ENCODE measurements at places on chromosomes 11 and 22.
A peak's percentile ranks its signal among the peaks of the same experiment; 100 is the strongest.

DNA sequence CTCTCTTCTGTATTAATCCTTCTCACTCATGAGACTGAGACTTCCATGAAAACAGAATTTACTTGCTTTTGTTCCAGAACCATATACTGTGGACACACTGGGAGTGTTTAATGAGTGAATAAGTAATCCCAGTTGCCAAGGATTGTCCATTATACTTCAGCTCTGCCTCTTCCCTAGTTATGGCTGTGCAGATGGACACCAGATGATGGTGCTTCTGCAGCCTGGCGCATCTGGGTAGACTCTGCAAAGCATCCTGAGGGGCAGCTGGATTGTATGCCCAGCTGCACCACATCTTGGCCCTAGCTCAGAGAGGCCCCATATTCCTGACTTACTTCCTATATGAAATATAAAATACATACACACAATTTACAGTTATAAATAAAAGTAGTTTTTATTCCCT lies 43.5 kb downstream of the DBX1 start:
- DNase-seq: no peak

DNA sequence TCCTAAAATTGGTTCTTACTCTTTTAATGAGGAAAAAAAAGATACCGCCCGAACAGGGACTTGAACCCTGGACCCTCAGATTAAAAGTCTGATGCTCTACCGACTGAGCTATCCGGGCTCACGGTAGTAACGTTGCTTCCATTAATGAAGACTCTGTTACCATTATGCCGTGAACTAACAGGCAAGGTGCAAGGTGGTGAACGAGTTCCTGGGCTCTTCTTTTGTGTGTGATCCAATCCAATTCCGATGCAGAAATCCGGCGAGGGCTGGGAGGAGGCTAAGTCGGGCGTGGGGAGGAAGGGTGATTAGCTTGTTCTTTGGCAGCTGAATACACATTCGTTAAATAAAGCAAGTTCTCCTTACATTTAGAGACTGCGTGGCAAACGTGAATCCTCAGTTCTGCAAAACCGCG lies 49.0 kb downstream of the OR4D9 start:
- DNase-seq: peak; percentile 75

DNA sequence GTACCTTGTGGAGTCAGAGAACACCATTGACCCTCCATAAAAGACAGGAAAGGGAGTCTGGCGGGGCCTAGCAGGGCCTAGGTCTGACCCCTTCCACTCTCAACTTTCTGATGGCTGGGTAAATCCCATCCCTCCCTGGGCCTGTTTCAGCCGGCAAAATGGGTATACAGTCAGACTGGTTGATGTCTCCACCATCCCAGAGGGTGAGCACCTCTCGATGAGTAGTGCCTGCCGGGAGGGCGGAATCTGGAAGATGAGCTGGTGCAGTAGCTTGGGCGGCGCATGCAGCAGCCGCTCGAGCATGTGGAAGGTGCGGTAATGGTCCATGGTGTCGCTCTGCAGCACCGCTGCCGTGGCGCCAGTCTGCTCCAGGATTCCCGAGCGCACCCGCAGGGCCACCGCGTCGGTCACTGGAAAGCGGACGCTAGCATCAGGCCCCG lies 528 bp downstream of the FIBP start:
- no peak for DNase-seq

- peak; percentile 68 for DNase-seq
Observed at GRCh38 chr11:122523846-122524805, 131.4 kb upstream of the UBASH3B start.

DNA sequence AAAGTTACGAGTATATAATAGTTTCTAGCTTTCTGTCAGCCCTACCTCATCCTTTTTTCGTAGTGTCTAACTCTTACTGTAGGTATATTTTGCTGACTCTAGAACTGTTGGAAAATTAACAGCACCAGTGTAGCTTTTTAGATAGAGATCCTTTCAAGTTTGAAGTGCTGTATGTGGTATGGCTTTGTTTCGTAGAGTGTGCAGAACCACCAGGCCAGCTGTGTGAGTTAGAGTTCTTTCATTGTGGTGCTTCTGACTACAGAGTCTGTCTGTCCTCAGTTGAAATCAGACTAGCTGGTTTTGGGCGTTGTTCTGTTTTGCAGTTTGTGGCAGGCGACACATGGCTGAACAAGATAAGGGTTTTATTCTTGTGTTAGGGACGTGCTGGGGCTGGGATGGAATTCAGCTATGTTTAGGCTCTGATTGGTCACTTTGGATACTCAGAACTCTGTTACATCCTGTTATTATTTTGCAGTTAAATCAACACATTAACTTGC lies 3.2 kb downstream of the ARHGEF12 start:
- DNase-seq: no peak

DNA sequence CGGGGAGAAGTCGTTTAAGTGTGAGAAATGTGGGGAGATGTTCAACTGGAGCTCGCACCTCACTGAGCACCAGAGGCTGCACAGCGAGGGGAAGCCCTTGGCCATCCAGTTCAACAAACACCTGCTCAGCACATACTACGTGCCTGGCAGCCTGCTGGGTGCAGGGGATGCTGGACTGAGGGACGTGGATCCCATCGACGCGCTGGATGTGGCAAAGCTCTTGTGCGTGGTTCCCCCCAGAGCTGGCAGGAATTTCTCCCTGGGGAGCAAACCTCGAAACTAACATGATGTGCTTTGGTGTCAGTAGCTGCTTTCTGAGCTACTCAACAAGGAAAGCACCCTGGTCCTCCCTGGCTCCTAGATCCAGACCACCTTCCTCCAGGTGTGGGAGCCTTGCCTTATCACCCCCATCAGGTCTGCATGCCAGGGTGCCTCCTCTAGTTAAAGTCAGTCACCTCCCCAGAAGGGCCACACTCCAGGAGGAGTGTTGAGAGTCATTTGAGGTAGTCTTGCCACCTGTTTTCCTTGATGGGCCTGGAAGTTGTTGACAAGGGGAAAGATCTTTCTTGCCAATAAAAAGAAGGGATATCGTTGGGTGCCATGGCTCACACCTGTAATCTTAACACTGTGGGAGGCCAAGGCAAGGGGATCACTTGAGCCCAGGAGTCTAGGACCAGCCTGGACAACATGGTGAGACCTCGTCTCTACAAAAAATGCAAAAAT lies 12.9 kb downstream of the ZNF74 start:
- DNase-seq: no peak

DNA sequence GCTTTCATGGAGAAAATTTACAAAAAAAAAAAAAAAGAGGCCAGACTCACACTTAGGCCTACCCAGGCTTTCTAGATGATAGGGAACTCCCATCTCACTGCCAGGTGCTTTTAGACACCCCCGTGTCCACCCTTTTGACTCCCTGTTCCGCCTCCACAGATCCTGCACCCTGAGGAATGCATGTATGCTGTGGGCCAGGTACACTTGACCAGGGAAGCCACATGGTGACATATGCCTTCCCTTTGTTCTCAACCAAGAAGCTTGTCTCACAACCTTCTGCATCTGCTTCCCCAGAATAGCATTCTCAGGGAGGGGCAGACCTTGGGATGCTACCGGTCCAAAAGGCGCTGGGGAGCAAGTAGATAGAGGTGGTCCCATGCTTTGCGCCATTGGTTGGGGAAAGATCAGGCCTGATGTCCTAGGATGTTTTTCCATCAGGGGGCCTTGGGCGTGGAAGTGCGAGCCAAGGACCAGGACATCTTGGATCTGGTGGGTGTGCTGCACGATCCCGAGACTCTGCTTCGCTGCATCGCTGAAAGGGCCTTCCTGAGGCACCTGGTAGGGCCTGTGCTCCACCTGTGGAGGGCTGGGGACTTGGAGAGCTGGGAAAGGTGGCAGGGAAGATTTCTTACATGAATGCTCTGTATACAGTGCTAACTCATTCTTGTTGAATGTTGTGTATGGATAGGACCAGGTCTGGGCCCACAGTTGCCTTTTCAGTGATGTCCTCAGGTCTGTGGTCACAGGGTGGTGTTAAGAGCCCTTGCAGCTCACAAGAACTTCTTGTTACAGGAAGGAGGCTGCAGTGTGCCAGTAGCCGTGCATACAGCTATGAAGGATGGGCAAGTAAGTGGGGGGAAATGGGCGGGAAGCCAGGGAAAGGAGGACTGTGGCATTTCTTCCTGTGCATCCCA lies 7.5 kb downstream of the HMBS start:
- DNase-seq: peak; percentile 20

GRCh38 chr11:94557421-94557820 lies 9.7 kb upstream of the PIWIL4 start:
- DNase-seq: no peak

DNA sequence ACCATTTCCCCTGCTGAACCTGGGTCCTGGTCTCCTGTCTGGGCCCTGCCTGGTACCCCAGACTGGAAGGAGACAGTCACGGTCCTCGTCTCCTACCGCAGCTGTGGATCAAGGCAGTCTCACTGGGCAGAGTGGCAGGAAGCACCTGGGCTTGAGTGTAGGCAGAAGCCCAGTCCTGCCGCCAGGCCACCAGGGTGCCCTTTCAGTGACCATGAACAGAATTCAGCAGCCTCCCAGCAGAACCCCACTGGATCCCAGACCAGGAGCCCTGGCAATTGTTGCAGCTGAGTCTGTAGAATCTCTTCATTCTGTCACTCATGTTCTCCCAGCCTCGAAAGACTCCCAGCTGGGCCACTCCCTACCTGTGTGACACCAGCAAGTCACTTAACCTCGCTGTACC lies 25.5 kb upstream of the CREB3L1 start:
- DNase-seq: no peak

GRCh38 chr22:49226096-49226495 lies 601.6 kb downstream of the BRD1 start:
- DNase-seq: no peak

DNA sequence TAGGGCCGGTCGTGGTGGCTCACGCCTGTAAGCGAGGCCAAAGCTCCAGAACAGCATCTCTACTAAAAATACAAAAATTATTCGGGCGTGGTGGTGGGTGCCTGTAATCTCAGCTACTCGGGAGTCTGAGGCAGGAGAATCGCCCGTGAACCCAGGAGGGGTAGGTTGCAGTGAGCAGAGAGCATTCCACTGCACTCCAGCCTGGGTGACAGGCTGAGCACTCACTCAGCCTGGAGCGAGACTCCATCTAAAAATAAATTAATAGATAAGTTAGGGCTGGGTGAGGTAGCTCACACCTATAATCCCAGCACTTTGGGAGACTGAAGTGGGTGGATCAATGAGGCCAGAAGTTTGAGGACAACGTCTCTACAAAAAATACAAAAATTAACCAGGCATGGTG lies 10.2 kb upstream of the TAB1 start:
- no peak for DNase-seq

GRCh38 chr22:49295851-49296560 lies 531.7 kb downstream of the BRD1 start:
- no peak for DNase-seq

- no peak for DNase-seq
Observed at GRCh38 chr22:42645341-42645937, 3.8 kb downstream of the CYB5R3 start.

DNA sequence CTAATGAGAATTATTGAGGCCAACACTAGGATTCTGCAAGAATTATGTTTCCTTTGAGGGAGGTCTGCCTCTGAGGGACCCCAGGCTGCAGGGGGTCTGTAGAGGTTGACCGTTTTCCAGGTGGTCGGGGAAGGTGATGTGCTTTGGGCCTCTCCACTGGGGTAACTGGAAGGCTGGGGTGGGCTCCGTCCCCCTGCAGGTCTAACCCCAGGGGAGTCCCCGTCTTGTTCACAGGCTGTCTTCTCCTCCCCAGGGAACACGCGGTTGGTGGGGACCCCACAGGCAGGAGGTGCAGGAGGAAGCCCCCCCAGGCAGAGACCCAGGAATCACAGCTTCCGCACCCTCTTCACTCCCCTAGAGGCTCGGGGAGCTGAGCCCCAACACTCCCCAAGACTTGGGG lies 726.4 kb downstream of the BRD1 start:
- DNase-seq: no peak

DNA sequence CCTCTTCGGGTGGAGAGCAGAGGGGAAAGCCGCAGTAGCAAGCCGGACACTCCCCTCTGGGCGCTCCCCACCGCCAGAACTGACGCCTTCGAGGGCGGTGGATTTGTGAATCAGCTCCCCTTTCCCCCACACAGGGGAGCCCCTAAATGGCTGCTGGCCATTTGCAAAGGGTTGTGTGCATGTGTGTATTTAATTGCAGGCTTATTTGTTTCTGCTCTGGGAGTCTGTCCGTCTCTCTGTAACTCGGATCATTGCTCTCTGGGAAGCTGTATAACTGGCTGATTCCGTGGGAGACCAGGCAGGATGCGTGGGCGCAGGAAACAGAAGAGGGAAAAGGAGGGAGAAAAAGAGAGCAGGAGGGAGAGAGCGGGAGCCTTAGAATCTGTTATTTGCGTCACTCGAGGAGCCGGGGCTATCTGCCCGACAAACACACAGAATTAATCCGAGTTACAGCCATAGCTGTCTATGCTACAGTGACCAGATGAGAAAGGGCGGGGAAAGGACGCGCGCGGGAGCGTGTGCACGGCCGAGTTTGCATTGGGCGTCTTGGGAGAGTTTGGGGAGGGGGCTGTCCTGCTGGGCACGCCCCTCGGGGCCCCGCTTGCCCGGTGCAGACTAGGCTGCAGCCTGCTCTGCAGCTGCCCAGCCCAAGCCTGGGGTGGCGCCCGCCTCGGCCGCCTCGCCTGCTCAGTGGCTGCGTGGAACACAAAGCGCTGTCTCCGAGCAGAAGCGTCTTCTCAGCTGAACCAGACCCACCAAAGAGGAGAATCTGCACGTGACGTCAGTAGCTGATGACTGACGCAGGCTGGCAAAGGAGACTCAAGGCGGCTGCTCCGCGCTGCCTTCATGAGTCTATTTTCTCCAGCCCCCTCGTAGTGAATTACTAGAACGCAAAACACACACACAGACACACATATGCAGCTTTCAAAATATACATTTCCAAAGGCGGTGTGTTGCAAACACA lies 105.3 kb upstream of the HSD17B12 start:
- DNase-seq: peak; percentile 65

Measured in left hindlimb (tissue), 1 donor.